ENCODE measurements at places on chromosomes 16 and 17. TPM values are rescaled to one million over a fixed set of nuclear protein-coding genes. Genes with fewer than 3 reads are reported as not detected.

The METRNL gene
- 3.6 TPM for total RNA-seq

The ASGR1 gene
- 3.1 TPM for total RNA-seq

The KRT24 gene
- not detected for total RNA-seq

The COX6A2 gene
- total RNA-seq: not detected

The CHST5 gene
- total RNA-seq: not detected

The TAF1C gene
- 23.3 TPM for total RNA-seq

The CDK5R1 gene
- total RNA-seq: 8.8 TPM

The MYO15B gene
- total RNA-seq: 10.2 TPM

The ALOXE3 gene
- not detected for total RNA-seq

The AATK gene
- 0.32 TPM for total RNA-seq

The DNASE1L2 gene
- total RNA-seq: 1.6 TPM

The TBX6 gene
- total RNA-seq: 0.39 TPM

The SPSB3 gene
- total RNA-seq: 53.4 TPM

The SNX20 gene
- not detected for total RNA-seq

The CNGB1 gene
- not detected for total RNA-seq

The KRT25 gene
- not detected for total RNA-seq

The OR1A1 gene
- total RNA-seq: not detected

The TEX14 gene
- 0.09 TPM for total RNA-seq

The C16orf92 gene
- not detected for total RNA-seq

The C17orf113 gene
- 2.2 TPM for total RNA-seq

The ZSCAN10 gene
- total RNA-seq: 16.2 TPM

The JMJD8 gene
- 54.8 TPM for total RNA-seq

The EMP2 gene
- 15.8 TPM for total RNA-seq

The CD300H gene
- total RNA-seq: not detected

The GJD3 gene
- total RNA-seq: not detected

The KCTD2 gene
- total RNA-seq: 28.9 TPM

The OR4D1 gene
- total RNA-seq: 0.13 TPM

The ODAD4 gene
- total RNA-seq: 4.1 TPM

The KCTD13 gene
- 3.9 TPM for total RNA-seq

The MT2A gene
- total RNA-seq: not detected

The FOXK2 gene
- 45.9 TPM for total RNA-seq

The CTF1 gene
- total RNA-seq: 0.39 TPM

All from neural progenitor cell (in vitro differentiated cells).